Daoy (cell line): ENCODE measurements at places on chromosomes 5 and 9. TPM values are rescaled to one million over a fixed set of nuclear protein-coding genes. Genes with fewer than 3 reads are reported as not detected.

DNA sequence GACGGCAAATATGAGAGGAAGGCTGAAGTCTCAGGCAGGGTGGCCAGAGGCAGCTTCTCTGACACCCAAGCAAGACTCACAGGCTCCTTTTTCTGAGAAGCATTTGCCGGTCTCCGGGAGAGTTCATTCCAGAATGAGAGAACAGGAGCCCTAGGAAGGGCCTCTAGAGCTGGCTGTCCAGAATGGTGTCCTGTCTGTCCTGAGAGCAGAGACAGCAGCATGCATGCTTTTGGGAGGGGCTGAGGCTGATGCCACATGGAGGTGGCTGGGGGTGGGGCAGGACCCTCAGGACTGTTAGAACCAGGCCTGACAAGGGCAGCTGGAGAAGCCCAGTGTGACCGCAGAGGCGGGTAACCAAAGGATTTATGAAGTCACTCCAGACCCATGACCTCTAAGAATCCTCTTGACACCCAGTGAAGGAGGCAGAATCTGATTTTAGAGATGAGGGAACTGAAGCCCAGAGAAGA lies 60.0 kb downstream of the SHB start:
- DNase-seq, result no peak

- no peak for DNase-seq
Observed at GRCh38 chr5:137607771-137608170, 108.6 kb upstream of the SPOCK1 start.

The PCDHB2 gene
- 12.1 and 22.4 TPM in 2 replicates for total RNA-seq

DNA sequence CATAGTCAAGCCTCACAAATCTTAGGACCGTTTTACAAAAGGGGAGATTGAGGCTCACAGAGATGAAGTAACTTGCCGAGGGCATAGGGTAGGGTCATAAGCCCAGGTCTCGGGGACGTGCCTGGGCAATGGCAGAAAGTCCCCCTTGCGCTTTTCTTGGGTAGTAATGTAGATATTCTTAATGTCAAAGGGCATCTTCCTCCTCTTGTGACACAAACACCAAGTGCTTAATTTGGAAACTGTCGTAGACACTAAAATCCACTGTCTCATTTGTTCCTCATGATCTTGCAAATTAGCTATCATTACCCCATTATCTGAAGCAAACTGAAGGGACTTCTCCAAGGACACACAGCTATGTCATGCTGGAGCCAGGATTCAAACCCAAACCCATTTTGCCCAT lies 180.8 kb downstream of the GAS1 start:
- no peak for DNase-seq

DNA sequence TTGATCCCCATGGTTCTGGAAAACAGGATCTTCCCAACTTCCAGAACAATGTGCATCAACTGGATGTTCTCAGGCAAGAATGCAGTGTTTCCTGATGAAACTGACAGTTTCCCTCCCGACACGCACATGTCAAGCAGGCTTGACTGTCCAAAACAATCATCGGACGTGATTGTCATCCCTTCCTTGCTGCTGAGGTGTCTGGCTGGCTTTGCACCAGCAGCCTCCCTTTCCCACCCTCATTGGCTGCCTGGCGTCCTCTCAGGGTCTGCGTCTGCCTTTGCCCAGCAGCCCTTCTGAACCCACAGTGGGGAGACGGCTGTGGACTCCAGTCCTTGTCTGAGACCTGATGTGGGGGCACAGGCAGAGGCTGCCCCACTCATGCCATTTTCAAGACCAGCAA lies 110.8 kb downstream of the MARCHF3 start:
- DNase-seq, result no peak
